ENCODE measurements at places on chromosomes 5 and 9.

- peak; percentile 94 for DNase-seq
These were observed 51.7 kb downstream of the ZNF474 start for GRCh38 chr5:122180863-122181548.

- no peak for DNase-seq
These were observed 25.0 kb downstream of the STOM start for GRCh38 chr9:121345070-121345469.

DNA sequence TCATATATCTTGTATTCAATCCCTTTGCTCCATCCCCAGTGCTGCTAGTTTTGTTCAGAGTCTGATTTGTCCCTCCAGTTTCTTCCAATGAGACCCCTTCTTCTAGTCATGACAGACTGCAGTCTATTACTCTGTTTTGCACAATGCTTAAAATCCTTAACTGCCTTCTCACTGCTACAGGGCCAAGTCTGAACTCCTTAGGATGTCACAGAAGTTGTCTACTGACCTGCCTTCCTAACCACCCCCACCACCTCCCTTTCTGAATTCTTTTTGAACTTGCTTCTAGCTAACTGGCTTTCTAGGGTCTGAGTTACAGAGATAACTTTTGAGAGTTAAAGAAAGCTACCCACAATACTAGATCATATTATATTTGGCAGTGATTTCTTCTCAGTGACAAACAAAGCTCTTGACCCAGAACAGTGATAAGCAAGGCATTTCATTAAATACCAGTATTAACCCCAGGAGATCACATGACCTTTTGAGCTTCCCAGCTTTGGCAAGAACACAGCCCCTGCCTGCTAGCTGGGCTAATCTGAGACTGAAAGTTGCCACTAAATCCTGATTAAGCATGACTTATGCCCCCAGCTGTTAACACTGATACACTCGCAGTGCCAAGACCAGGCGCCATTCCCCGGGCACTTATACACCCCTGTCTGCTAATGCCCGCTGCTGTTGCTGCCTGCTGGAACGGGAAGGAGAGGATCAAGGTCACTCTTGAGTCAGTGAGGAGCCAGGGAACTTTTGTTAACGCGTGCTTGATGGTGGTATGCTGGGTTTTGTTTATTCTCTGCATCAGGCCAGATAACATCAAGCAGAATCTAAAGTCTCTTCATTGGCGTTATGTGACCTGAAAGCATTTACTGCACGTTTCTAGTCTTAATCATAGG is 36.4 kb upstream of the ADAMTSL1 start:
- peak; percentile 41 for DNase-seq

DNA sequence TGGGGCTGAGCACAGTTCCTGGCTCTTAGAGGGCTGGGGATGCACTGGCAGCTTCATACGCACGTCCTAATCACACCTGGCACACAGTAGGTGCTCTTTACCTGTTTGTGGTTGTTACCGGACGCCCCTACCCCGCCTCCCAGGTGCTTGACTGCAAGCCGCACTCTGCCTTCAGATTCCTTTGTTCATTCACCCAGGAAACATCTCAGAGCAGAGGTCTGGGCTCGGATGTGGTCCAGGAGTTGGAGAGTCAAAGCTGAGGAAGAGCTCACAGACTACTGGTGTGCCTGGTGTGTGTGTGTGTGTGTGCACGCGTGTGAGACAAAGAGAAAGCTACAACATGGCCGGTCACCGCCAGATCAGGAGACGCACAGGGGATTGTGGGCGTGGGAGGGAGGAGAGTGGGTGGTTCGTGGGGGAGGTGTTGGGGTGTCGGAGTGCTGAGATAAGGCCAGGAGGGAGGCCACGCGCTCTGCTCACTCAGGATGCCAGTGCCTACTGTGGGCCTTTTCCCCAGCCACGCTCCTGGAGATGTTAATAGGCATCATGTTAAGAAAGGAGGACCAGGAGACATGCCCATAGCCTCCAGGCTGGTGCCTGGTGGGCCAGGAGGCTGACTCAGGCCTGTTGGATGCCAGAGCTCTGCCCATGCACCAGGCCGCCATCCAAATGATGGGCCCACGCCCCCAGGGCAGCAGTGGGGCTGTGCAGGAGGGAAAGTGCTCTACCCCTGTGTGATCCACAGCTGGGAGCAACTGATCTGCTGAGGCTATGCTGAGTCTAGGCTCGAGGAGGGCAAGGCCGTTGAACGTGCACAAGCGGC is 39.9 kb downstream of the CRB2 start:
- DNase-seq: no peak

DNA sequence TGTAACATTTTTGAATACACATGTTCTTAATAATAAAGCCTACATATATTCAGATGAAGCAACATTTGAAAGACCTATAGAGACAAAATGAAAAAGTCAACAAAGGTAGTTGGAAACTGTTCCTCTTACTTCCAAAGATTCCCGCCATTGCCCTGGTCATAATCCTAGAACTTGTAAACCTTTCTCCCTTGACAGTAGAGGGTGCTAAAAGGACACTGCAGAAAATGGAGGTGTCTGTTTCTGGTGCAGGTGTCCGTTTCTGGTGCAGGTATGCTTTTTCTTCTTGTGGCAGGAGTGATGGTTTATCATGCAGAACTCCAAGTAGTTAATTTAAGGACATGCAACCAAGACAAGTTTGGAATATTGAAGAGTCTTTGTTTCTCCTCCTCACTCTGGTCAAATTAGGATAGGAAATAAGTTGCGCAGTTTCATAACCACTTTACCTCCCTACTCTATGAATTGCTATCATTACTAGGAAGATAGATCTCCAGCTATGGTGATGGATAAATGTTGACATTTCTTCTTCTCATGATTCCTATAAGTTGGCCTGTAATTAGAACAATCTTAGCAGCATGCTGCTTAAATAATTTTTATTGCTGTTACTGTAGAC is 56.0 kb upstream of the FAM174A start:
- peak; percentile 6 for DNase-seq

DNA sequence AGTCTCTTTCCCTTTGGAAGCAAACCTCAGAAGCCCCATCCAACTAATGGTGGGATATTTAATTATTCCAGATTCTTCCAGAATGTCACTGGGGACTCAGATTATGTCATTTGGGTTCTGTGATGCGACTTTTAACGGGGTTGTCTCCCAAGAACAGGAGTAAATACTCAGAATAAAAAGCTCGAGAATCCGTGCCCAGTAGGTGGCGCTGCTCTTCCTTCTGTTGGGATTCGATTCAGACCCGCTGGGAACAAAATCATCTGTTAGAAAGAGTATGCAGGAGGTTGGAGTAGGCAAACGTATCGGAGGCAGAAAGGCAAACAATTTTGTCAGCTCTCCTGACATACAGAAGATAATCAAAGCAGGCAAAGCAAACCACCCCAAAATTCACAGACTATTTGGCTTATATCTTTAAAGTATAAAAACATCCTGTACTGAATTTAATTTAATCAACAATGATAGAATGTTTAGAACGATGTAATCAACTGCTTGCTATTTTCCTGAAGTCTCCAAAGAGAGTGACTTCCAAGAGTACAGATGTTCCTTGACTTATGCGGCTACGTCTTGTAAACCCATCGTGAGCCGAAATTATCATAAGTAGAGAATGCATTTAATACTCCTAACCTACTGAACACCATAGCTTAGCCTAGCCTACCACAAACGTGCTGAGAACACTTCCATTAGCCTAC is 169.8 kb upstream of the RAI14 start:
- DNase-seq: peak; percentile 89

DNA sequence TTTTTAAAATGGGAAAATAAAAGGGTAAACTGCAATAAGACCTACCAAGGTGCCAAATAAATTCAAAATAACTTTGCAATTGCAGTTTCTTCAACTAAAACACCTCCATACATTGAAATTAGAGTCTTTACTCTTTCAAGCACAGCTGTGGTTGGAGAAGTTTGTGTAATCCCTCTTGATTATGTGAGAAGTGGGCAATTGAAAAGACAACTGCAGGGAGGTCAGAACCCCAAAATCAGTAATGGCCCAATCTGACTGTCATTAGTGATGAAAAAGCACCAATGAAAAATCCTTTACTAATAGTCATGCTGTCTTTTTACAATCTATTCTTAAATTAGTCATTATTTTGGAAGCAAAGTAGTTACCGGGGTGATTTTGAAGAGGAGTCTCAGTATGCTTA is 116.7 kb upstream of the RGMB start:
- no peak for DNase-seq

- DNase-seq: no peak
These were observed 18.7 kb downstream of the IFT74 start for GRCh38 chr9:26974927-26975326.

- peak; percentile 76 for DNase-seq
These were observed 66.3 kb upstream of the SPOCK1 start for GRCh38 chr5:137565450-137565849.

DNA sequence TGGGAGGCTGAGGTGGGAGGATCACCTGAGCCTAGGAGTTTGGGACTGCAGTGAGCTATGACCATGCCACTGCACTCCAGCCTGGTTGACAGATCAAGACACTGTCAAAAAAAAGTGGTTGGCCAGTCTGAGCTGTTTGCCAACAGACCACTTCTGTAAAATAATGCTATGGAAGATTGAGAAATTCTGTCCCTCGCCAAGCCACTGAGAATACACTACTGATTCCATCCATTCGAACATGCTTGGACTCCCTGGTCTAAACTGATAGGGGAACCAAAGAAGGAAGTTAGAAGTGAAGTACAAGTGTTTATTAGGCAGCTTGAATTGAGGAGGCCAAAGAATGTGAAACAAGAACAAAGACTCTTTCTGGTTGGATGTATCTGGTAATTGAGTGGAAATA is 27.2 kb downstream of the ENC1 start:
- DNase-seq: no peak

- no peak for DNase-seq
These were observed 38.9 kb upstream of the IFNK start for GRCh38 chr9:27485158-27485557.

DNA sequence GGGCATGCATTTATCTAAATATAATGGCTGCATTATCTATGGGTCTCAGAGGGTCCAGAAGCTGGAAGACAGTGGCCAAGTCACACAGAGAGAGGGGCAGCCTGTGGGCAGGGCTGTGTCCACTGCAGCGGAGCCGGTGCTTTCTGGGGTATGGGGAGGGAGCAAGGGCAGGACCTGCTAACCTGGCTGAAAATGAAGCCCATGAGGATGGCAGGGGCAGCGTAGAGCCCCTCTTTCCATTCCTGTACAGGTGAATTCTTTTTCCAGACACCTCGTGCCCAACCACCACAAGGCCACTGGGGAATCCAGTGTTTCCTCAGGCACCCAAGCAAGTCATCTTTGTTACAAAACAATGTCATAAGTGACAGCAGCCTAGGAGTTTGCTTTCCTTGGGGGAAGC is 305.9 kb upstream of the IRX4 start:
- DNase-seq: no peak

DNA sequence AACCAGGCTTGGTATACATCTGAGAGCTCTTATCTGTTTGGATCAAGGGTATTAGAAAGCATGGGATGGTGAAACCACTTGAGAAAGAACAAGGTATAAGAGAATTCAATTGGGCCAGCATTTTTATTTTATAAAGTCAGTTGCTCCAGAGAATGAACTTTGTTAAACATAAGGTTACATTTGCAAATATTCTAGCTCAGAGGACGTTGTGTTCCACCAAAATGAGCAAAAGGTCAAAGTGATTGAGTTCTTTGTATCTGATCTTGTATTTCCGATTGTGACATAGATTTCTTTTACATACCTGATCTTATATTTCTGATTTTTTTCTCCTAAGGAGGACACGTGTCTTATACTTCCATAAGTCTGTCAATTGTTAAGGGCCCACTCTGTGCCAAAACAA is 8.6 kb upstream of the STARD4 start:
- DNase-seq: no peak

- DNase-seq: no peak
These were observed 79.5 kb upstream of the ZNF608 start for GRCh38 chr5:124825983-124826337.

DNA sequence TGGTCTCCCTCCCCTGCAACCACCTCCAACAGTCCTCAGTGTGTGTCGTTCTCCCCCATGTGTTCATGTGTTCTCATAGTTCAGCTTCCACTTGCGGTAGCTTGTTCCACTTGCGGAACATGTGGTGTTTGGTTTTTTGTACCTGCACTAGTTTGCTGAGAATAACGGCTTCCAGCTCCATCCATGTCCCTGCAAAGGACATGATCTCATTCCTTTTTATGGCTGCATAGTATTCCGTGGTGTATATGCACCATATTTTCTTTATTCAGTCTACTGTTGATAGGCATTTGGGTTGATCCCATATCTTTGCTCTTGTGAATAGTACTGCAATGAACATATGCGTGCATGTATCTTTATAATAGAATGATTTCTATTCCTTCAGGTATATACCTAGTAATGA is 43.0 kb upstream of the ZFYVE16 start:
- DNase-seq: no peak

- DNase-seq: peak; percentile 22
These were observed 5.7 kb upstream of the GAPVD1 start for GRCh38 chr9:125255781-125256391.

- DNase-seq: no peak
These were observed 118.7 kb upstream of the FOXD4L5 start for GRCh38 chr9:65403721-65404120.

DNA sequence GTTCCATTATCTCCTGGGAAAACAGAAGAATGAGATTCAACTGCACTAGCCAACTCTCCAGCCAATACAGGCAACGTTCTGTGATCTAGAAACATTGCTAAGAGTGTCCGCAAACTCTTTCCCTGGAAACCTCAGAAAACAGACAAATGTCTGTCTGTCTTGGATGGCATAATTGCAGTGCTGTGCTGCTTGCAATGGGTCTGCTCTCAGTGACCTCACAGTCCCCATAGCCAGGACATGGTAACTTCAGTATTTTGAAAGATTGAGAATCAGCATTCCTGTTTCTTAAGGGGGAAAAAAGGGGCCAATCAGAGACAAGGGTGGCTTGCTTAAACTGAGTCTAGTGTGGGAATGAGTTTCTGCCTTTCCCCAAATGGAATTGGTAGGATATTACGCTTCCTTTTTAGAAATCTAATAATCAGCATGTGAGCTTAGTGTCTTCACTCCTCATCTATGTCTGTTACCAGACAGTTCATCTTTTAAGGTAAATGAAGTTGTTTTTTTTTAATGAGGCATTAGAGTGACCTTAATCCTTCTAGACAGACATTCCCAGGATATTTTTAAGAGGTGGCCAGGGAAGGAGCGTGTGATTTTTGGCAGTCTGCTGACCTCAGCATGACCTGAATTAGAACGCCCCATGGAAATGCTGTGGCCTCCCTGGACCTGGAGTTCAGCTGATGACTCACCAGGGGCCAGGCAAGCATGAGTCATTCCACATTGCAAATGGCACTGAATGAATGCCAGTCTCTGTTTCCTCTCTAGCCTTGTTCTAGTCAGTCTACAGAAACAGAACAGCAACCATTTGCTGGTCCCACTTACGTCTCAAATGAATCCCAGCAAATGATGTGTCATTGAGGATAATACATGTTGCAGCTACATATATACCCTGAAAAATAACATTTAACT is 210.2 kb upstream of the ACTBL2 start:
- peak; percentile 89 for DNase-seq

- DNase-seq: no peak
These were observed 2.7 kb downstream of the TTLL11 start for GRCh38 chr9:122090287-122090883.

DNA sequence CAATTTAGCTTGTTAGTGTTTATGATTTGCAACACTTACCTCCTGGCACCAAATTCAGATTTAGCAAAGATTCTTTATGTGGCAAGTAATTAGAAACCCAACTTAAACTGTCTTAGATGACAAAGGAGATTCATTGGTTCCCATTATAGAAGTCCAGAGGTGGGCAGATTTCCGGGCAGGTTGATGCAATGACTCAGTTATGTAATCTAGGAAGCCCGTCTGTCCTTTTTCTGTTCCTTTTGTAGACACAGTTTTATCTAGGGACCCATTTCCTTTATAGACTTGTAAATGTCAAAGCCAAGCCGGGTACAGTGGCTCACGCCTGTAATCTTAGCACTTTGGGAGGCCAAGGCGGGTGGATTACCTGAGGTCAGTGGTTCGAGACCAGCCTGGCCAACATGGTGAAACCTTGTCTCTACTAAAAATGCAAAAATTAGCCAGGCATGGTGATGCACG is 20.3 kb upstream of the ANKRD33B start:
- no peak for DNase-seq

All from fibroblast of upper back skin (primary cell).